RWPE2 (cell line): ENCODE measurements at places on chromosomes 6 and 20.

- DNase-seq = no peak
Measured at GRCh38 chr6:36651659-36652379, 26.7 kb upstream of the CDKN1A start.

DNA sequence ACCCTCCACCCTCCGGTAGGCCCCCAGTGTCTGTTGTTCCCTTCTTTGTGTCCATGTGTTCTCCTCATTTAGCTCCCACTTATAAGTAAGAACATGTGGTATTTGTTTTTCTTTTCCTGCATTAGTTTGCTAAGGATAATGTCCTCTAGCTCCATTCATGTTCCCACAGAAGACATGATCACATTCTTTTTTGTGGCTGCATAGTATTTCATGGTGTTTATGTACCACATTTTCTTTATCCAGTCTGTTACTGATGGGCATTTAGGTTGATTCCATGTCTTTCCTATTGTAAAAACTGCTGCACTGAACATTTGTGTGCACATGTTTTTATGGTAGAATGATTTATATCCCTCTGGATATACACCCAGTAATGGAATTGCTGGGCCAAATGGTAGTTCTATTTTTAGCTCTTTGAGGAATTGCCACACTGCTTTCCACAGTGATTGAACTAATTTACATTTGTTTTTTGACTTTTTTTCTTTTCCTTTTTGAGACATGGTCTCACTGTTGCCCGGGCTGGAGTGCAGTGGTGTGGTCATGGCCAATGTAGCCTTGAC, 4.5 kb downstream of the KPNA5 start:
- no peak for DNase-seq

GRCh38 chr6:53793318-53794136, 1.3 kb upstream of the LRRC1 start:
- DNase-seq = peak; percentile 56

- DNase-seq = no peak
Measured at GRCh38 chr6:121435444-121436069, at the start of gene GJA1. TSS of gene GJA1 (plus strand) at chr6:121435646. CDS start at chr6:121446848, 11,202 bp downstream.

DNA sequence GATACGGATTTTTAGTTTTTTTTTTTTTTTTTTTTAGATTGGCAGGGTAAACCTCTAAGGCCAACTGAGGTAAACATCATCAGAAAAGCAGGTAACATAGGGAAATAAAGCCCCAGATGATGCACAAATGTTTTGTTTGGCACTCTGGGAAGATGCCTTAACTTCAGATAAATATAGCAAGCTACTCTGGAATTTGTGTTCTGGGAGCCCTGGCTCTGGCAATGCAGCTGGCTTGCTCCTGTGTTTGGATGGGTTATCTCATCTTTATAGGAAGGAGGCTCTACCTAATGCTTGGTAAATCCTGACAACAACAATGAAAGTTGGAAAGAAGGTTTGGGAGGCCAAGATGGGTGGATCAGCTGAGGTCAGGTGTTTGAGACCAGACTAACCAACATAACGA, 77.4 kb downstream of the GFOD1 start:
- DNase-seq = no peak

DNA sequence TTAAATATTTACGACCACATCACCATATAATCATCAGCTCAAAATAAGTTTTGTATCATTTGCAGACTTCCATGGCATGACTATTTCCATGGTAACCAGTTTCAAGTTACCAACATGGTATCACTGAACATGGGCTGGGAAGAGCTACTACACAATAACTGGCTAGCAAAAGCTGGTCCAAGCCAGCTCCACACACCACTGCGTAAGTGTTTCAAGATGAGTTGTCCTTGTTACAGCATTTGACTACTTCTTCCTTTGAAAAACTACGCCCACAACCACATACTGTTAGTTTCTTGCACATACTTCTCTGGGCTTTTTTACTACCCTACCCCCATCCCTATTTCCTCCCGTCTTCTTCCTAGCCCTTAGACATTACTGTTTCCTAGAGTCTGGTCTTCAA, 8.5 kb downstream of the CD164 start:
- no peak for DNase-seq

- no peak for DNase-seq
Measured at GRCh38 chr6:169368200-169368599, 114.6 kb upstream of the THBS2 start.
